ENCODE measurements at places on chromosomes 4 and X. TPM values are rescaled to one million over a fixed set of nuclear protein-coding genes. Genes with fewer than 3 reads are reported as not detected.
A peak's percentile ranks its signal among the peaks of the same experiment; 100 is the strongest.

- no peak for DNase-seq
Observed at GRCh38 chrX:7059214-7059838, 88.2 kb upstream of the STS start.

GRCh38 chr4:108611365-108611764, 9.0 kb upstream of the RPL34 start:
- no peak for DNase-seq

DNA sequence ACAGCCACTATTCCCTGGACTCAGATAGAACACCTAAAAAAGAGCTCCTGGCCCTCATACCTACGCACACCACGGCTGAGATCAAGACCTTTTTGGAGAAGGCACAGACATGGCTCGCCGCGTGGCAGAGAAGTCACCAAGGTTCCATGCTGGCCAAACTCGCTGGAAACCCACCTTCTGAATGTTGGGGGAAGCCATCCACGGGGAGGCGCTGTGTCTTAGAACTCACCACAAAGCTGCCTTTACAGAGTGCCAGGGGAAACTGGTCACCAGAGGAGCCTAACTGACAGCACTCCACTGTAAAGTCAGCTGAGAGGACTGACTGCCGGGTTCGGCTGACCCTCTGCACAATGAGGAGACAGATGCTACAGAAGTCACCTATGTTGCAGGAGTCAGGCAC, 97.9 kb downstream of the NEUROG2 start:
- DNase-seq, result no peak

DNA sequence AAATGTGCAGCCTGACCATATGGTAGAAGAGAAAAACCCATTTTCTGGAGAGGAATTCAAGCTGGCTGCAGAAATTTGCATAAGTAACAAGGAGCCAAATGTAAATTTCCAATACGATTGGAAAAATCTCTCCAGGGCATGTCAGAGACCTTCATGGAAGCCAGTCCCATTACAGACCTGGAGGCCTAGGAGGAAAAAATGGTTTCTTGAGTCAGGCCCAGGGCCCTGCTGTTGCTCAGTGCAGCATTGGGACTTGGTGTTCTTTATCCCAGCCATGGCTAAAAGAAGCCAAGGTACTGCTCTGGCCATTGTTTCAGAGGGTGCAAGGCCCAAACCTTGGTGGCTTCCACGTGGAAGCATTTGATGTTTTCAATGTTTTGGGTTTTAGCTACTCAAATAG, 70.6 kb downstream of the MAGEC2 start:
- no peak for DNase-seq

GRCh38 chr4:24991015-24991414, 39.7 kb downstream of the LGI2 start:
- DNase-seq, result peak; percentile 15

- no peak for DNase-seq
Observed at GRCh38 chrX:69808375-69808774, 192.5 kb downstream of the EDA start.

DNA sequence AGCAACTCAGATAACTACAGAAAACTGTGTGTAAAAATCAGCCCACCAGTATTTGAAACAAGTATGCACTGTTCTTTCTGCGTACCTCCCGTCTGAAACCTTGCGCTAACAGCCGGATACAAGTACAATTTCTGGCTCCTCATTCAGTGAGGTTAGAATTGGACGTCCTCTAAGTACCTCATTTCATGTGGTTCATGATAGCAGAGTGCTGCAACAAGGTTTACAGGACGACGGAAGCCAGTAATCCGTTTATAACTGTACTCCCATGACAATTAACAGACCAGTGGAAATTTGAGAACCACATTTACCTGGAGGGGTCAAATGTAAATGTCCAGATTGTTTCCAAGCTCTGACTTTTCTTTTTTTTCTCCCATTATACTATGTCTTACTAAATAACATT, 52.9 kb upstream of the TENM3 start:
- DNase-seq, result peak; percentile 34

- DNase-seq, result no peak
Observed at GRCh38 chrX:34562006-34562405, 95.1 kb downstream of the TMEM47 start.

- DNase-seq, result no peak
Observed at GRCh38 chrX:31547816-31548215, 476.0 kb upstream of the FTHL17 start.

- no peak for DNase-seq
Observed at GRCh38 chr4:66266035-66266434, 595.7 kb upstream of the EPHA5 start.

GRCh38 chr4:112156553-112156952, 11.3 kb downstream of the FAM241A start:
- no peak for DNase-seq

- peak; percentile 55 for DNase-seq
Observed at GRCh38 chr4:140856621-140857062, 100.5 kb upstream of the TBC1D9 start.

GRCh38 chr4:102250341-102250740, 94.9 kb downstream of the SLC39A8 start:
- no peak for DNase-seq

- no peak for DNase-seq
Observed at GRCh38 chr4:160563552-160564282, 1460.8 kb downstream of the RAPGEF2 start.

DNA sequence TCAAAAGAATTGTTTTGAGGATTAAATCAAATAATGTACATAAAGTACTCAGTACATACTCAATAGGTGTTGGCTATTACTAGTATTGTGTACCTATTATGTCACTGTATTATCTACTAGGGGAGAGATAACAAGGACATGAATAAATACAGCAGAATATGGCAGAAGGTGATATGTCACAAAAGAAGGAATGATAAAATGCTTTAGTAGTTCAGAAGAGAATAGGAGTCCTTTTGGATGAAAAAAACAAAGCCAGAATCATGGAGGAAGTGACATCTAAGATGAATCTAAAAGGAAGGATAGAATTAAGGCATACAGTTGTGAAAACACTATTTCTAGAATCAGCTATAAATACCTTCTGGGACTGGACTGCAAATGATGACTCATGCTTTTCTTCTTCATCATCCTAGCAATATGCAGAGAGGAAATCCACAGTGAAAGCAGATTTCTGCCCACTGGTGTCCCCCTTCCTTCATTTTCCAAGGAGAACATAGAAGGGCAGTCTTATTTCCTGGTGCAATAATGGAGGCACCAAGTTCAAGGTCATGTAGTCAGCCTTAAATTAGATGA, 98.7 kb downstream of the GLUD2 start:
- DNase-seq, result peak; percentile 13

- DNase-seq, result peak; percentile 86
Observed at GRCh38 chrX:119622356-119623232, 16.4 kb upstream of the NKRF start.

GRCh38 chr4:166896254-166896653, 338.0 kb downstream of the SPOCK3 start:
- no peak for DNase-seq

DNA sequence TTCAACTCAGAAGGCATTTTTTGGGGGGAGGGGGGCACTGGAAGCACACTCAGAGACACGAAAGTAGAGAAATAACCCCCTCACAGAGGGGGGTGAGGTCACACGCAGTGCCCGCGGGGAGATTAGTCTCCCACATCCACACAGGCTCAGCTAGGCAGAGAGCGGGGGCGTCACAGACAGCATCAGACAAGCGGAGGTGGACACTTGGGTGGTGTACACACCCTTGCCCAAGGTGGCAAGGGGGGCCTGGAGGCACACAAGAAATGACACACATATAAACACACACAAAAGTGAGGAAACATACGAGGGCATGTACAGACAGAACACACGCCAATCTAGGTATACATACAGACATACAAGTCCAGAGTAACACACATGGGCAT, 637 bp upstream of the SYN1 start:
- no peak for DNase-seq

DNA sequence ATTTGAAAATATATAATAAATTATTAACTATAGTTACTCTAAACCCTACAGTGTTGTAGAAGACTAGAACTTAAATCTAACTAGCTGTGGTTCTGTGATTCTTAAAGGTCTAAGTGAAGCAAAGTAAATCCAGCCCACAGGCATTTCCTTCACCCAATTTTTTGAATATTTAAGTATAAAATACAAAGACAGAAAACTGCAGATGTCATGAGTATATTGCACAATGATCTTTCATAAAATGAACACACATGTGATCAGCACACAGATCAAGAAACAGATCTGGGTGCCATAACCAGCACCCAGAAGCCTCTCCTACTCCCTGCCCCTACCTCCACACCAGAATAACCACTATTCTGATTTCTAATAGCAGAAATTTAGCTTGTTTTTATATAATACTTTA, 82.9 kb downstream of the CAMK2D start:
- DNase-seq, result no peak

- DNase-seq, result no peak
Observed at GRCh38 chr4:156939801-156940200, 31.8 kb downstream of the PDGFC start.

DNA sequence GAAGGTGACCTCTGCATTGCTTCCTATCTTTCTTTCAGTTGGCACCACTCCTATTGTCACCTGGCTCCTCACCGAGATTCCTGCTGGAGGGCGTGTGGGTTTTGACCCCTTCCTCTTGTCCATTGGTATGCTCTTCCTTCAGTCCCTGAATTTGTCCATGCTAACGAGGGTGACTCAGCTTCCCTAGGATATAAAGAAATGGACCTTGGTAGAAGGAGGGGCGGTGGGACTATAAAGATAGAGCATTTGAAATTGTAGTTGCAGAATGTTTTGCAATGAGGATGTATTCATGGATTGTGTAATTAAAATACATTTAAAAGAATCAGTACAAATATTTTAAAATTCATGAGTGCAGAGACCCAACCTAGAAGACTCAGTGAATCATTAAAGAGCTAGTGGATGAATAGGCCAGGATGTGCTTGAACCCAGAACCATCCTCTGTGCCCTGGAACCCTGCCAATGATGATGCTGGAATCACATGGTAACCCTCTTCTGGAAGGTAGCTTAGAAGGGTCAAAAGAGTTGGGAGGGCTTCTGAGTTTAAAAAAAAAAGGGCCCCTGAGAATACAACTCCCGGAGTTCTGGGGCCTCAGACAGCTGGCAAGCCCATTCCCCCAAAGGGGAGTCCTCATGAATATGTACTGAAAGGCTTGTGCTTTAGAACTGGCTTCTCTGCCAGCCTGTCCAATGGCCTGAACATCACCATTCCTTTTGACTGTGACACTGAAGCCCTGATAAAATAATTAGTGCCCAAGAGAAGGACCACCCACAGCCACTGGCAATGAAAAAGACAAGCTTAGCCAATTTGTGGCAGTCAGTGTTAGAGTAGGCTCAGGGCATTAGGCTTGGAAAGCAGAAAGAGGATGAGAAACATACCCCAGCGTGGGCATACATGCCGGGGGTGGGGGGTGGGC, 8.0 kb downstream of the XPNPEP2 start:
- no peak for DNase-seq

GRCh38 chr4:131613086-131613823, 1535.8 kb upstream of the PCDH10 start:
- peak; percentile 20 for DNase-seq

DNA sequence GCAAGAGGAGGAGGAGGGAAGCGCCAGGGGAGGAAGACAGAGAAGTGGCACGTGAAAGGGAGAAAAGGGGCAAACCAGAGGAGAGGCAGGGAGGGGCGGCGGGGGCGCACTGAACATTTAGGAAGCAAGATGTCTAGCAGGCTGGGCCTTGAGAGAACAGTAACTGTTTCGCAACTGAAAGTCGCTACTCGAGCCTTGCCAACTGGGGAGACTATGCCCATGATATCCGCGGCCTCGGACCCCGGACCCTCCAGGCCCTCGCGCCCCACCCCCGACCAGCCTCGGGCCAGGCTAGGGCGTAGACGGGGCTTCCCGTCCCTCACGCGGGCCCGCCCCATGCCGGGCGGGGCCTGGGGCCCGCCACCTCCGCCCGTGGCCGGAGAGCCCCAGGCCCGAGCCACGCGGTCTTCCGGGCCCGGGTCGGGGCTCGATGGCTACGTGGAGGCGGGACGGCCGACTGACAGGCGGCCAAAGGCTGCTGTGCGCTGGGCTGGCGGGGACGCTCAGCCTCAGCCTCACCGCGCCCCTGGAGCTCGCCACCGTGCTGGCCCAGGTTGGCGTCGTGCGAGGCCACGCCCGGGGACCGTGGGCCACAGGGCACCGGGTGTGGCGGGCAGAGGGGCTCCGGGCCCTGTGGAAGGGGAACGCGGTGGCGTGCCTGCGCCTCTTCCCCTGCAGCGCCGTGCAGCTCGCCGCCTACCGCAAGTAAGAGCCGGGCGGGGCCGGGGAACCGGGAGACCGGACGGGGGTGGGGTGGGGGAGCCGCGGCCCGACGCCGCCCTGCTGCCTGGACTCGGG, at the start of gene SLC25A43:
Gene SLC25A43 (plus strand): TSS at position 363 of the 798 bp plus-strand sequence. CDS start 68 bp downstream, at position 431.
- DNase-seq, result peak; percentile 31

- no peak for DNase-seq
Observed at GRCh38 chrX:65757943-65758342, 90.5 kb downstream of the MSN start.

GRCh38 chr4:26955241-26955640, 94.6 kb downstream of the STIM2 start:
- no peak for DNase-seq

CLTRN gene
- 0.51 TPM for polyA plus RNA-seq

GRXCR1 gene
- polyA plus RNA-seq, result not detected

TADA2B gene
- 8.0 TPM for polyA plus RNA-seq

CABS1 gene
- polyA plus RNA-seq, result not detected

CHRDL1 gene
- 10.1 TPM for polyA plus RNA-seq

RHOXF1 gene
- polyA plus RNA-seq, result not detected

SAGE1 gene
- polyA plus RNA-seq, result not detected

FDCSP gene
- not detected for polyA plus RNA-seq

MRPL1 gene
- 35.5 TPM for polyA plus RNA-seq

HAND2 gene
- 0.51 TPM for polyA plus RNA-seq

MAGEA9B gene
- polyA plus RNA-seq, result not detected

MMAA gene
- polyA plus RNA-seq, result 5.4 TPM

GLOD5 gene
- polyA plus RNA-seq, result not detected
